ENCODE measurements at places on chromosomes 5 and 9.

GRCh38 chr9:127931092-127931881, 710 bp upstream of the PIP5KL1 start:
- no peak for DNase-seq

- no peak for DNase-seq
These were observed 408.7 kb upstream of the PIK3R1 start for GRCh38 chr5:67806654-67807438.

DNA sequence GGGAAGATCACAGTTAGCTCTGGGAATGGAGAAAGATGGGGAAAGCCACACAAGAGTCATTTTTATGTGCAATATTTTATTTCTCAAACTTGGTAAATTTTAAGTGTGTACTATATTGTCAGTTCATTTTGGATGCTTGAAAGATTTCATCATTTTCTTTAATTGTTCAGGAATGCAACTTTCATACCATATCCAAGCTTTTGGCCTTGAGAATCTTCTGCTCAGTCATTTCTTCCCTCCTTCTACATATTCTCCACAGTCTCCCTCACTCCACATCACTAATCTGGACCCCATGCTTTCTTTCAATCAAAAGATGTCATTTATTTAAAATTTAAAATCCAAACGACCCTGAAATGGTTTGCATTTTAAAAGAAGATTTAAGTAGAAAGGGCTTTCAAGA, 135.4 kb downstream of the FAM114A2 start:
- no peak for DNase-seq

GRCh38 chr5:56346741-56347535, 113.8 kb upstream of the ANKRD55 start:
- no peak for DNase-seq

DNA sequence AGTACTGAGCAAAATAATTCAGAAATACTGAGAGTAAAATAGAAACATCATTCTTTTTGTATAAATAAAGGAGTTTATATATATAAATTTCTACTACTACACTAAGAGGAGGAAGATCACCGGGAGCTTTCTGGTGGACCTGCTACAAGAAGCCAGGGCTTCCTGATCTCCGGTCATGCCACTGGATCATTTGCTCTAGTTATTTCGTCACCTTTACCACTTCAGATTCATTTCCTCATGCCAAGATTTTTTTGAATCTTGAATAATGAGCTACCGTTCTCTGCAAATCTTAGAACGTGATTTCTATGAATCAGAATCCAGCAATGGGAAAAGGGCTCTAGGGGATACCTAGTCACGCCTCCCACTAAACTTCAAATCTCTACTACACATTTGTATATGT, 51.9 kb upstream of the TBC1D9B start:
- no peak for DNase-seq

DNA sequence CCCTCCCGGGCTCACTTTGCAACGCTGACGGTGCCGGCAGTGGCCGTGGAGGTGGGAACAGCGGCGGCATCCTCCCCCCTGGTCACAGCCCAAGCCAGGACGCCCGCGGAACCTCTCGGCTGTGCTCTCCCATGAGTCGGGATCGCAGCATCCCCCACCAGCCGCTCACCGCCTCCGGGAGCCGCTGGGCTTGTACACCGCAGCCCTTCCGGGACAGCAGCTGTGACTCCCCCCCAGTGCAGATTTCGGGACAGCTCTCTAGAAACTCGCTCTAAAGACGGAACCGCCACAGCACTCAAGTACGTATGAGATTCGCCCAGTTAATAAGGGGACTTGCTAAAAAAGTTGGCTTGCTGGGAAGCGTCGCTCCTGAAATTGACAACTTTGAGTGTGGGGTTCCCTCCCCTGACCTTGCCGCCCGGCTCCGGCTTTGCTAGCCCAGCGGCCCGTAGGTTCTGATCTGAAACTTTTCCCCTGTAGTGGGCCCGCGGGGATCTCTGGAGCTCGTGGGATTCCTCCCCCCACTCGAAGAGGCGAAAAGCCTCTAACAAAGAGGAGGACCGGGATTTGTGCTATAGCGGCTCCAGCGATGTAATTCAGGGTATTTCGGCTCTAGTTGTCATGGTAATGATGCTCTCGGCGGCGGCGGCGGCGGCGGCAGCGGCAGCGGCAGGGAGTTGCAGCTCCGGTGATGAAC, 572 bp downstream of the NR4A3 start:
- DNase-seq, result peak; percentile 49

GRCh38 chr9:88387036-88387551, 1.1 kb upstream of the SPIN1 start:
- no peak for DNase-seq

All from Right ventricle myocardium superior (tissue), 1 donor.